ENCODE measurements at places on chromosomes 2 and 18. TPM values are rescaled to one million over a fixed set of nuclear protein-coding genes. Genes with fewer than 3 reads are reported as not detected.
A peak's percentile ranks its signal among the peaks of the same experiment; 100 is the strongest.

NAT8 gene
- not detected for total RNA-seq

DNA sequence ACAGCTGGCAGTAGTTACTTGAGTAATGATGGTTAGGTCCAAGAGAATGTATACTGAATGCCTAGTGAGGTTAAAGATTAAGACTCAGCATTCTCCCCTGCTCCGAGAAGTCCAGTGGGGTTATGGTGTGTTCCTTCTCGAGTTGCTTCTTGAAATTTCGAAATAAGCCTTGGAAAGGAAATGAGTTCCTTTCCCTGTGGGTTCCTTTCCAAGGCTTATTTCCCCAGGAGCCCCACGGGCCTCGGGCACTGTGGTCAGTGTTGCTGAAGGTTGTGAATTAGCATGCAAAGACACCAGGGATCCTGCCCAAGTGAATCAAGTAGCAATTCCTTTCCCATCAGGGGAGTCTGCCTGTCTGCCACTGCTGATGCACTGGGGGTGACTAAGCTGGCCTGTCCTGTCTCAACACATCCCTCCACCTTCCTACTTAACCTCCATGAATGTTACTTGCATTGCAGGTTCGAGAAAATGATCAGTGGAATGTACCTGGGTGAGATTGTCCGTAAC lies 53.6 kb downstream of the HK2 start:
- peak; percentile 34 for DNase-seq

DNA sequence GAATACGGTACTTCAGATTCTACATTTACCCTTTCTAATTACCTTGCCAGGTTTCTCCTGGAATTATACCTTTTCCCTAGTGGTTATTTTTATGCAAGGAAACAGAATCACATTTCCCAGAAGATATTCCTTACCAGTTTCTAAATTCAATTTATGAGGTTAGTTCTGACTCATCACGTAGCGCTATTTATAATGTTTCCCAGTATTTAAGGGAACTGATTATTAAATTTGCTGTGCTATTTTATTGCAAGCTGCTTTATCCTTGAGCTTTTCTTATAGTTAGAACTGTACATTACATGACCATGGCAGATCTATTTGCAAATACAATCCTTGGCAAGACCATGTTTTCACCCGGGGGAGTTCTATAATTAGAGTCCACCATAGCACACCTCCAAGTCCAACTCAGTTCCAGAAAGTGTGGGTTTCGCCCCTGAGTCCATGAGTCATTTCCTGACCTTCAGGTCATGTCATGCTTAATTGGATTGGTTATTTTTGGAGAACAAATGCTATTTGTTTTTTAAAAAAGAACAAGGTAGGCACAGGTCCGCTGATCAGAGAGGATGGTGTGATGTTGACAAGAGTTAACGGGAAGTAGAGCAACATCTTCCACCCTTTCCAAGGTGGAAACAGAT lies 126.6 kb downstream of the ZNF532 start:
- DNase-seq: peak; percentile 46

DNA sequence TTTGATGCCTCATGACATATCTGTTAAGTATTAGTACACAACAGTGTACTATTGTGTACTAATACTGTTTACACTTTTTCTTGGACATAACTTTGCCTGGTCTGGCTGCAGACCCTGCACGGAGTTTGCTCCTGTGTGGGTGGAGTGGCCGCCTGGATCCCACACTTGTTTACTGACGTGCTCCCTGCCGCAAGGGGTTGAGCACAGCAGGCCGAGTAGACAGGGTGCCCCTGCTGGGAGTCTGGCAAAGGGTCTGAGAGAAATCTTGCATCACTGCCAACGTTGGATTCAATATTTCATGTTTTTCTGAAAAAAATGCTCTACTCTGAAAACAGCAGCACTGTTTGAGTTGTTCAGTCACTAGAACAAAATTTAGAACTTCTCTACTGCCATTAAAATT lies 59.0 kb downstream of the PDK1 start:
- no peak for DNase-seq

DNA sequence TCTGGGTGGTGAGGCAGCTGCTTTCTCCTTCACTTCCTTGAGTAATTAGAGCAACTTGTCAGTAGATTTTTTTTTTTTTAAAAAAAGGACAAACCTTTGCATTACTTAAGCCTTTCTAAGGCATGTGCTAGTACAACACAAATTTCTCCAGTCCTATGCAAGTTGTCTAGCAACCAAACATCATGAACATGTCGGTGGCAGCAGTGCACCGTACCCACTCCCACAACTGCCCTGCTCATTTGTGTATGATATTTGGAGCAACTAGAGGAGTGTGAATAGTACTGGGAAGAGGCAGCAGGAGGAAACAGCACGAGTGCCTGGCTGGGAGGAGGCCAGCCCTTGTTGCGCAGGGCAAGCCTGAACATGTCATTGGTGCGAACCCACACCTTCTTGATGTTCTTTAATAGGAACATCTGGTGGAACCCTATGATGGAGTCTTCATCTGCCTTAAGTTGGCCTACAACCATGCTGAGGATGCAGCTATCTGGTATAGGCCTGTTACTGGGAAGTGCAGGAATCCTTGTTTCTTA lies 238.3 kb downstream of the TDRD15 start:
- DNase-seq: no peak

DNA sequence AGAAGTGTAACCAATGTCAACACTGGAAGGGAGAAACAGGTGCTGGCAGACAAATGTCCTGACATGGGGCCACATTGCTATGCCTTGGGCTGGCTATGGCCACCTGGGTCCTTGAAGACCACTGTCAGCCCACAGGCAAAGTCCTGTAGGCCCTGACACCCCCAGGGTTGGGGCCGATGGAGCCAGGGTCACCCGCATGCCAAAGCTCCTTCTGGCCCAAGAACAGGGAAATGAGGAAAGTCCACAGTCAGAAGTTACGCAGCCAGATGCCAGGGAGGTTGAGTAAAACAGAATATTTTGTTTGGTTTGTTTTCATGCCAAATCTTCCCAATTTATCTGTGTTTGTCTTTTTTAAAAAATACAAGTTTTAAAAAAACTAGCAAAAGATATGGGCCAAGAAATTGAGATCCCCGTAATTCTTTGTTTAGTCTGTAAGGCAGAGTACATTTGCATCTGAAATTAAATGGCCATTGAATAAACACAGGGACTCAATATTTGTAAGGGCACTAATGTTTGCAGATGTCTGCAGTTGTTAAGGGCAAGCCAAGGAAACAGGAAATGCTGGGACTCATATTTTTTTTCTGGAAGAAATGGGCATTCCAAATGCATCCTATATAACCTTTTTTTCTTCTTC lies 186.4 kb downstream of the FAM210A start:
- DNase-seq: no peak

CTDSP1 gene
- 40.6 TPM for total RNA-seq

DNA sequence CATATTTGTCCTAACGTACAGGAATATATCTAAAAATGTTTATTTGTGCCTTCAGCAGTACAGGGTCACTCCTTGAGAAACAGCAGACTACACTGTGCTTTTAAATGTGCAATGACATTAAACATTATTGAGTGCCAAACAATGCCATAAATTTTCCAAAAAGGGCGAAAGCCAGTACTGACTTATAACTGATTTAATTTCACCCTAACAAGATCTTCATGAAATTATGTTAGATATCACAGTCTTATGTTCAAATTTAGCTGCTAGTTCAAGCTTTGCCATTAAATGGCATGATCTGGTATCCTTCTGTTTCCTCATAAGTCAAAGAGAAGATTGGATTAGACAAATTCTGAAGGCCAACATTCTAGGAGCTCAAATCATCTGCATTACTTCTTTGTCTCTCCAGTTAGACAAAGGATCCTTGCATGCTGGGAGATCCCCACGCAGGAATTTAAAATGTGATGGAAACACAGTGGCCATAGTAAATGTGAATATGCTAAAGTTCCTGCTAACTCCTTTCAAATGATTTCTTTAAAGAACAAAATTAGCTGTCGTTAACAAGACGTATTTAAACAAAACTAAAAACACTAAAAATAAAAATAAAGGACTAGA lies 129.3 kb upstream of the STON1 start:
- no peak for DNase-seq

TEX44 gene
- total RNA-seq: not detected

- no peak for DNase-seq
Observed at GRCh38 chr2:213022987-213023386, 128.4 kb downstream of the IKZF2 start.

- peak; percentile 73 for DNase-seq
Observed at GRCh38 chr2:238370823-238371372, 50.6 kb downstream of the TRAF3IP1 start.

DNA sequence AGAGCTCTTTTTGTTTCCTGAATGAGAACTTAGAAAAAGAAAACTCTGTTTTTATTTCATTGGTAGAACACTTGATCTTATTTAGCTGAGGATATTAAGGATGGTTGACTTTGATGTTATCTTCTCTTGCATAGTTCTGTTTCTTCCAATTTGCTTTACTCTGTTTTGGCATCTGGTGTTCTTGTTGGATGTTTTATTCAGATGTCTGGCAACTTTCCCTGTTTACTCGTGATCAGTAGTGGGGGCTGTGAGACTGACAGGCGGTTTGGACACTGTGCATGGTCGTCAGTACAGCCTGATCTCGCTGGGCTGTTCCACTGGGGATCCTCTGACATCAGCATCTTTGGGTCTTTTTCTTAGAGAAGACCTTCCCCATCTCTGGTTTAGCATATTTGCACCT lies 100.1 kb downstream of the TSN start:
- no peak for DNase-seq

- DNase-seq: no peak
Observed at GRCh38 chr2:78602862-78603261, 422.6 kb upstream of the REG3G start.

SF3B1 gene
- 195 TPM for total RNA-seq

DNA sequence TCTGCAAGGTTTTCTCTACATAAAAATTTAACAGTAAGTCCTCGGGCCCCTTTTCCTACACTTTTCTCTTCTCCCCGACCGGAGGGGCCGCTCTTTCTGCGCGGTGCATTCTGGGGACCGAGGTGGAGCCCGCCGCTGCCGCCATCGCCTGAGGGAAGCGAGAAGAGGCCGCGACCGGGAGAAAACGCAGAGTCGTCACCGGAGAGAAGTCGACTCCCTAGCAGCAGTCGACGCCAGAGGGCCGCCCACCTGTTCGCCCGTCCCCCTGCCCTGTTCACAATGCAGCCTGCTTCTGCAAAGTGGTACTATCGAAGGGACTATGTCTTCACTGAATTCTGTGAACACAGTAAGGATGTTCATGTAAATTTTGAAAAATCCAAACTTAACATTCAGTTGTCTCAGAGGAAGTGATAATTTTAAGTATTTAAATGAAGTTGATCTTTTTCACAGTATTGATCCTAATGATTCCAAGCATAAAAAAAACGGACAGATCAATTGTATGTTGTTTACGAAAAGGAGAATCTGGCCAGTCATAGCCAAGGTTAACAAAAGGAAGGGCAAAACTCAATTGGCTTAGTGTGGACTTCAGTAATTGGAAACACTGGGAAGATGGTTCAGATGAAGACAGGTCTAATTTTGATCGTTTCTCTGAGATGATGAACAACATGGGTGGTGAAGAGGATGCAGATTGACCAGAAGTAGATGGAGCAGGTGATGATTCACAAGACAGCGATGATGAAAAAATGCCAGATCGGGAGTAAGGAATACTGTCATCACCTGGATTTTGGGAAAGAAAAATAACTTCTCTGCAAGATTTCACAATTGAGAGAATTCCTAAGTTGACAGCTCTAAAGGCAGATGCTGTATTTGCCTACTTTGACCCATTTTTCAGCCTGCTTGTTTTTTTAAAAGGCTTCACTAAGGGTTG lies 55.8 kb downstream of the ASXL2 start:
- peak; percentile 32 for DNase-seq

C18orf32 gene
- total RNA-seq: 11.9 TPM

DNA sequence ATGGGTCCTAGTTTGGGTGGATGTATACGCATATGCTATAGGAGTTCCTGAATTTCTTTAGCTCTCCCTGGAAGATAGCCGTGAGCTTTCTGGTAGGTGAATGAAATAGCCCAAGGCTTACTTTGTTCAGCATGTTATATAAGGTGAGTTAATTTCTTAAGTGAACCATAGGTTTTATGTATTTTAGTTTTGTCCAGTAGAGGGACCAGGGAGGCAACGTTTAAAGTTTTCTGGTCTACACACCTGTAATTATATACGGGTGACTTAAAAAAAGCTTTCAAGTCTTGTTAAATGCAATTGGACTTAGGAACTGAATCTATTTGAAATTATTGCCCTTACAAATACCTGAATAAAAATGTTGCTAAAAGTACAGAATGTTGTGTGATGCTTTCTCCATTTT lies 402.5 kb upstream of the DDX18 start:
- no peak for DNase-seq
